ENCODE measurements at places on chromosomes 4 and X.

GRCh38 chrX:110276778-110277177 lies 41.1 kb downstream of the AMMECR1 start:
- DNase-seq: no peak

DNA sequence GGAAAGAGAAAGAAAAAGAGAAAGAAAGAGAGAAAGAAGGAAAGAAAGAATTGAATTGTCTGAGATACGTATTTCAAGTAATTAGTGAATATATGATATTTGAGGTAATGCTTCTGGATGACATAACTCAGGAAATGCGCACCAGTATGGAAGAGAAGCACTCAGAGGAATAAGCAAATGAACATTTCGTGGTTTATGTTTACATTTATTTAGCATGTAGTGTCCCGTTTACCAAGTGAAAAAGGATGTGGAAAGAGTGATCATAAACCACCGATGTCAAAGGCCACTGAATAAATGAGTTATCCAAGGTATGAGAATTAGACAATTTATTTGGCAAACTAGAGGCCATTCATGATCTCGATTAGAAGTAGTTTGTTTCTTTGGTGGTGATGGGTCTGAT lies 200.4 kb downstream of the ARAP2 start:
- no peak for DNase-seq

- DNase-seq: no peak
Measured at GRCh38 chrX:109312757-109313156, 169.1 kb downstream of the GUCY2F start.

DNA sequence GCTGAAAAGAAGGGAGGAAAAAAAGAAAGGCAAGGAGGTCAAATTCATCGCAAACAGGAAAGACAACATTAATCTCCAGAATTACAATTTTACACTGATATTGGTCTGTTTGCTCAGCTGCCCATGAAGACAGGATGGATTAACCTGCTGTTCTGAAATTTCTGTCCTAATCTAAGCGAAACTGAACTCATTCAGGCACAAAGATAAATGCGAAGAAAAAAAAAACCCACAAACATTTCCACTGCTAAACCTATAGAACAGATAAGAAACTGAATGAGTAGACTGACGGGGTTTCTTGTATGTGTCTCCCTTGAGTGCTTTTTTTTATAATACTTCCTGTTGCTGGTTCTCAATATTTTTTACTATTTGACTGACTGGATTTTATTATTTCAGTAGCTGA lies 251.8 kb upstream of the FTHL17 start:
- DNase-seq: no peak

- no peak for DNase-seq
Measured at GRCh38 chrX:43592597-43592996, 63.5 kb upstream of the MAOA start.

DNA sequence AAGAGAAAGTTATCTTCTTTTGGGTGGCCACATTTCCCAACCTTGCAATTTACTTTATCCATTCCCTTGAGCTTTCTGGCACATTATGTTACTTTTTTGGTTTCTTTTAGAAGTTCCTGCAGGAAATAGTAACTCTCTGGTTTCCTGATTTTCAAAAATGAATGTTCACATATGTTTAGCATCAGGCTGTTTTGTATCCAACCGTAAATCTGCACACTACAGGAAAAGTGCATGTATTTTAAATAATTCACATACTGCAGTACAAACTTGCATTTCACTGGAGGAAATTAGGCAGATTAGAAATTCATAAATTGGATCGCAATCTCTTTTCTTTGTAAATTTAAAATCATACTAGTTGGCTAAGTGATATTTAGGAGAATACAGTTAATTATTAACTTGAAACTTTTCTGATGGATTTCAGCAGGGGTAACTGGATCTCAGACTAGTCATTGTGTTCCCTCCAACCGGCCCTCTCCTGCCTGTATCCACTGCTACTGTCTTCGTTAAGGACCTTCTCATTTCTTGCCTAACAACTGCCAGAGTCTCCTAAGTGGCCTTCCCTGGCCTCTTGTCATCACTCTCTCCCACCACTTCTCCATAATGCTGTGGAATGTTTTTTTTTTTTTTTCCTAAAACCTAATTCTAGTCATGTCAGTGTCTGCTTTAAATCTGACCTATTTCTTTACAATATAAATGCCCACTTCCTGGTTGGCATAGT lies 137.2 kb downstream of the UNC5C start:
- no peak for DNase-seq

- no peak for DNase-seq
Measured at GRCh38 chr4:14254252-14254651, 626.7 kb upstream of the BOD1L1 start.
